GOT3 (cell line): ENCODE measurements at places on chromosomes 16 and 17.

- DNase-seq = no peak
These were observed 5.9 kb upstream of the UTP6 start for GRCh38 chr17:31907342-31907962.

- DNase-seq = no peak
These were observed 662 bp downstream of the COTL1 start for GRCh38 chr16:84617041-84617790.

GRCh38 chr16:73304008-73304774, 256.3 kb upstream of the ZFHX3 start:
- no peak for DNase-seq

GRCh38 chr17:59872351-59872750, 20.4 kb downstream of the TUBD1 start:
- no peak for DNase-seq

DNA sequence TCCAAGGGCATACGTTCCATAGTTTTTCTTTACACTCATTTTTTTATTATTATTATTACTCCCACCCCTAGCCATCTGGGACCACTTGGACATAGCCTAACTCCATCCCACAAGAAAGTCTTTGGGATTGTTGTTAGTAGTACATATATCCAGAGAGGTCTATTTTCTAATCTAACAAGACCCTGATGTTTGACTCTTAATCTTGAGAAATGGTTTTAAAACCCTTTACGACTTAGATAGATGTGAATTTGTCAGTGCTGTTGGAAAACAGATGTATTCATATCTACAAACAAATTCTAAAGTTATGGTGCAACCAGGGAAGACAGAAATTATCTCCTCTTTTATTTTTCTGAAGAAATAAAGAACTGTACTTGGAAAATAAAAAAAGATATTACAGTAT, 197.8 kb downstream of the CDH11 start:
- no peak for DNase-seq

DNA sequence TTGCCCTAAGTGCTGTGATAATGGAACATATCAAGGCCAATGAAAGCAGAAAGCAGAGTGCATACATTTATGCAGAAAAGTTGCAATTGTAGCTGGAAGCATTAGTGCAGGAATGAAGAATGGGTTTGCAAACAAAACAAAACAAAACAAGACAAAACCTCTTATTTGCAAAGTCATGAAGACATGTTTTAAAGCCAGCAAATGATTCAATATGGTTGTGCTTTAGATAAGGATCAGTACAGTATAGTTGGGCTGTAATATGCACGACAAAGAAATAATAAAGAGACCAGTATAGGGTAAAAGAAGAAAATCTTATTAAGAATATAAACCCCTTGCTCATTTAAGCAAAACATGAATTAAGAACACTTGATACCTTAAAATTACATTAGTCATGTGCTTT, 398.1 kb downstream of the KIF2B start:
- no peak for DNase-seq

GRCh38 chr17:33802349-33803198, 452.5 kb upstream of the CCL2 start:
- DNase-seq = no peak

GRCh38 chr17:28675490-28675889, 13.5 kb downstream of the SUPT6H start:
- DNase-seq = no peak

DNA sequence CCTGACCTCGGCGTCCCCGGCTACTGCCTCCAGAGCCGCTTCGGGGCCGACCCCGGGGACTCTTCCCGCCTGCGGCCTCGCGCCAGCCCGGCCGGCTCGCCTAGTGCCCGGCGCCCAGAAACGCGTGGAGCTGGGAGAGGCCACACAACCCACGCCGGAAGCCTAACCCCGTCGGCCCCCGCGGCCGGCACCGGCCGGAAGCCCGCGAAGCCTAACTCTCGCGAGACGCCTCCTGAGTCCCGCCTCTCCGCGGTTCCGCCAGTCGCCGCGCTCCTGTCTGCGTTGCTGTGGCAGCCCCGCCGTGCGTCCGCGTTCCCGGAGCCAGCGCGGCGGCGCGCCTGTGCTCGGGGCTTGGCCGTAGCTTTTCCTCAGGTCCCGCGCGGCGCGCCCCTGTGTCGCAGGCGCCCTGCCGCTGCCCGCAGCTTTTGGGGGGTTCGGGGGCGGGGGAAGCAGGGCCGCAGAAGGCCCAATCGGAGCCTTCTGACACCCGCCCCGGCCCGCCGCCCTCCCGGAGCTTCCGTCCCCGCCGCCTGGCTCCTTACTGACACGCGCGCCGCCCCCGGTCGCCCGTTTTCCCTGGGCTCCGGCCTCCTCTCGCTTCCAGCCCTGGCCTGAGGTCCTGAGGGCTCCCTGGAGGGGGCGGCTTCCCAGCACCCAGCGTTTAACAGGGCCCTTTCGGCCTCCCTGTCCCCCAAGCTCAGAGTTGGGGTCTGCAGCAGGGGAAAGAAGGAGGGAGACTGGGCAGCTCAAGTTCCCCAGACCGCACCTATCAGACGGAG, 21.7 kb downstream of the NPTX1 start:
- DNase-seq = peak; percentile 91

DNA sequence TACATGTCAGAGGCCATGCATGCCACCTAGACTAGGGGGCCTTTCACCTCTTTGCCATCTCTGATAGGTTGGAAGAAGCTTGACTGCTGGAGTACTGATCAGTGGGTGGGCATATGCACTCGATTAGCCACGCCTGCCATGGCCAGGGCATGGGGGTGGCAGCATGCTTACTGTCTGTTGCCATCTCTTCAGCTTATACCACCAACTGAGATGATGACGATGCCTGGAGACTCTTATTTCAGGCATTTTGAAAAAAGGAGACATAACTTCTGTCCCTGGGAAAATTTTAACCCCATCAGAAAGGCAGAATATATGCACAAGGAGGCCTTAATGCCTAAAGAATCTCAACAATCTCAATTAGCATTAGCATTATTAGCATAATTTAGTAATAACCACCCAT, 60.8 kb downstream of the MSI2 start:
- DNase-seq = no peak

DNA sequence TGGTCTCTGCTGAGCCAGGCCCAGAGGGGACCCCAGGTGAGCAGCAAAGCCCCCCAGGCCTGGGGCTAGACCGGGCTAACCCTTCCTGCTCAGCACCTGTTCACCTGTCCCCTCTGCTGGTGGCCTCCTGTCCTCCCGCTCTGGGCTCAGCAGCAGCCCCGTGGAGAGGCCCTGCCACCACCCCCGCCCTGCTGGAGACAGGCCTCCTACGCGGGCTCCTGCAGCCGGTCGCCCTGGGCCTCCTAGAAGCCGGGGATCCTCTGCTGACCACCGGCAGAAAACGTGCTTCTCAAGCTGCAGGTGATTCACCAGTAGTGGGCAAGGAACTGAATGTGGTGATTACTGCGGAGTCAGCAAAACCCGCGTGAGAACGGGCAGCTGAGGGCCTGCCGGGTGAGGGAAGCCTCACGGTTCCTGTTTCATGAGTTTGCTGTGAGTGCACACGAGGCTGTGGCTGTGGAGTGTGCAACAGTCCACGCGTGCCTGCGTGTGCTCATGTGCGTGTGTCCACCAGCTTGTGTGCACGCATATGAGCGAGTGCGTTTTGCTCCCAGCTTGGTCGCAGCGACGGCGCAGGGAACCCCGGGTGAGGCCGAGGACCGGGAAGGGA, 792 bp downstream of the SECTM1 start:
- no peak for DNase-seq

DNA sequence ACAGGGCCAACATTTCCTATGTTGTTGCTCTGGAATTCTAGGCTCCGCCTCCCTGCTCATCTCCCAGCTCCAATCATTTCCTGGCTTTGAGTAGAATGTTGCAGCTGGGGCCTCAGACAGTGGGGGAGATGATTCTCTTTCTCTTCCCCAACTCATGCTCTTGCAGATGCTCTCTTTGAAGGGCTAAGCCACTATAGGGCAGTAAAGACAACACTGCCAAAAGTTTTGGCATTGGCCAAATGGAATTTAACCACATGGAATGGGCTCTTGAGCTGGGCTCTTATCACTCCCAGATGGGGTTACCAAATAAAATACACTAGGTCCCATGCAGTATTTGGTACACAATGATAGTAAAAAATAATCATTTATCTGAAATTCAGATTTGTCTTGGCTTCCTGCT, 19.6 kb upstream of the EFCAB13 start:
- no peak for DNase-seq

GRCh38 chr16:27234603-27235002, 31.3 kb downstream of the KDM8 start:
- no peak for DNase-seq

- DNase-seq = no peak
These were observed 103.9 kb downstream of the METRNL start for GRCh38 chr17:83183145-83183948.

DNA sequence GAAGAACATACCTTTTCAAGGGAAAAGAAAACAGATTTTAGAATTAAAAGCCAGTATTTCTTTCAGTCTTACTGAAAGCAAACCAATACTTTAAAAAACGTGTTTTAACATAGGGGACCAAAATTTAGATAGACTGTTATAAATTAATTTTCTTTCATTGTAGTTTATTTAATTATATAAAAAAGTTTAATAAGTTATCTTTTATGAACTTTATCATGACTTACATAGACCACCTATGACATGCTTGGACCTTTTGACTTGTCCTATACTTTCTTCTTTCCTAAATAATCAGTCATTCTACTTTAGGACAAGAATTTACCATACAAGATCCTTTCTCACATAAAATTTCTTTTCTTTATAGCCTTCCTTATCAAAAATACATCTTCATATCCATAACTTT, 102.0 kb upstream of the HAS3 start:
- no peak for DNase-seq

GRCh38 chr16:14436401-14436955, 193.6 kb downstream of the PARN start:
- no peak for DNase-seq

DNA sequence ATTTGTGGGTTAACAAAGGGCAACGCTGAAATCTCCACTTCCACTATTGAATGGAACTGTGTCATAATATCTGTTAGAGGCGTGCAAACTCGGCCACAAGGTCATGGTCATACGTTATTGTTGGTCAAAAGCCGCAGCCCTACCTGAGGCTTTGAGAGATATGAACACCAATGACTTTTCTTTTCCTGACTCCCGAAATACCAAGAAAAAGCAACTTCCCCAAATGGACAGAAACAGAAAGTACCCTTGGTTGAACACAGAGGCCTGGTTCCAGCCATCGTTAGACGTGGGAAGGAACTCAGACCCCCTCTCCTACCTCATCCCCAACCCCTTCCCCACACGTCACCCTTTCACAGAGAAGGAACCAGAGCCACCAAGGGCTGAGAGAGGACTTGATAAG, 1.4 kb upstream of the PIK3R5 start:
- no peak for DNase-seq

DNA sequence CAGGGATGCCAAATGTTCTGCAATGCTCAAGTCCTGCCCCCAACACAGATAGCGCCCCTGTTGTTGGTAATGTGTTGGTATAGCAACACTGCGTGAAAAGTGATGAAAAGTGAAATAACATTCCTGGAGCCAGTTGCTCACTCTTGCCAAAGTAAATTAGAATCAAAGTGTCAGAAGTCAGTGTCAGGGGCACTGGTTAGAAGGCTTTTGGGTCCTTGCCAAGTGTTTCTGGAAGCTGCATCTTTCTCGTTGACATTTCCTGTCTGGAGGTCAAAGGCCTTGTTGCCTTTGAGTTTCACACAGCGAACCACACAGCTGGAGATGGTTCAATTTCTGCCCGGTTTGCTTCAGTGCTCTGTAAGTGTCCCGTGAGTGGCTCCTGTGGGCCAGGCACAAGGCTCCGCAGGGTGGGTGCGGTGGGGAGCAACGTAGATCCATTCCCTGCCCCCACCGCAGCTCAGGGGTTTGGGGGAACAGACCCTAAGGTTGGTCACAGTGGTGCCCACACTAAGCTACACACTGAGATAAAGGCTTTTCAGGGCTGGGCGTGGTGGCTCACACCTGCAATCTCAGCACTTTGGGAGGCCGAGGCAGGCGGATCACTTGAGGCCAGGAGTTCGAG, 3.6 kb upstream of the SLC16A5 start:
- DNase-seq = no peak

GRCh38 chr17:4531988-4532736, 23.0 kb downstream of the MYBBP1A start:
- DNase-seq = no peak

- no peak for DNase-seq
These were observed 53.2 kb downstream of the NQO1 start for GRCh38 chr16:69672998-69673713.

GRCh38 chr17:67476787-67477335, 99.8 kb downstream of the PITPNC1 start:
- no peak for DNase-seq

DNA sequence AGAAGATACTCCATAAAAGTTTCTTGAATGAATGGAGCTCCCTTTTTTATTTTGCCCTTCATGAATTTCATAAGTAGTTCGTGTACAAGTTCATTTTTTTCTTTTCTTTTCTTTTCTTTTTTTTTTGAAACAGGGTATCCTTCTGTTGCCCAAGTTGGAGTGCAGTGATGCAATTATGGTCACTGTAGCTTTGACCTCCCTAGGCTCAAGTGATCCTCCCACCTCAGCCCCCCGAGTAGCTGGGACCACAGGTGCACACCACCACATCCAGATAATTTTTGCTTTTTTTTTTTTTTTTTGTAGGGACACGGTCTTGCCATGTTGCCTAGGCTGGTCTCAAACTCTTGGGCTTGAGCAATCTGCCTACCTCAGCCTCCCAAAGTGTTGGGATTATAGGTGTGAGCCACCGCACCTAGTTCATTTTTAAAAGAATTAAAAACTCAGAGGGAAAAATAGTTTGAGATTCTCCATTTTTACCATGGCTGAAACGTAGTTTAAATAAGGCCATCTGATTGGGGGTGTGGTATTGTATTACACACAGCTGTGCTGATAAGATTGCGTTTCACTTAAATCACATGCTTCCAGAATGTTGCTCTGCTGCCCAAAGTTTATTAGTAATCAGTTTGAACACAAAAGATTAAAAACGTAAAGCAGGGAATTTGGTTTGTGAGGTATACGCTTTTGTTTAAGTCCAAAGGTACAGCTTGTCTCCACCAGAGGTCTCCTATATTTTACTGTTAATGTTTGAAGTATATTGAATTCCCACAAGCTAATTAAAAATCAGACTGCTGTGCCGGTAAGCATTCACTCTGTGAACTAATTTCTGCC, 154.1 kb downstream of the SOCS1 start:
- no peak for DNase-seq

- DNase-seq = no peak
These were observed 43.3 kb downstream of the MGAT5B start for GRCh38 chr17:76911299-76912017.

DNA sequence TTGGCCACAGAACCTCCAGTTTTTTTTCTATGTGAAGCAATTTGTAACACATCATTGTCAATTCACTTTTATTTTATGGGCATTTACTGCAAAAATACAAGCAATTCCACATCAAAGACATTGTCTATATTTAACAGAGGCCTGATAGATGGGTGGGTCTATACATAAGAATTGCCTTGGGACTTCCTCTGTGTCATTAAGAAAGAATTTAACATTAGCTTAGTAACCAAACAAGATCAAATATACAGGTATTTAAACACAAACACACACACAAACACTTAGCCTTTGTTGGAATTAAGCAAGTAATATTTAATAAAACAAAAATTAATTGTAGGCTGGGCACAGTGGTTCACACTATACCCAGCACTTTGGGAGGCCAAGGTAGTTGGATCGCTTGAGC, 4.3 kb upstream of the PITPNC1 start:
- no peak for DNase-seq

GRCh38 chr16:84913315-84913714, 93.5 kb downstream of the CRISPLD2 start:
- DNase-seq = no peak

- DNase-seq = no peak
These were observed 6.7 kb downstream of the SHMT1 start for GRCh38 chr17:18356624-18357023.
